ENCODE measurements at places on chromosomes 5 and 9. TPM values are rescaled to one million over a fixed set of nuclear protein-coding genes. Genes with fewer than 3 reads are reported as not detected.

GDA gene
- 0.01 TPM for polyA plus RNA-seq

GFRA3 gene
- polyA plus RNA-seq: not detected

DNA sequence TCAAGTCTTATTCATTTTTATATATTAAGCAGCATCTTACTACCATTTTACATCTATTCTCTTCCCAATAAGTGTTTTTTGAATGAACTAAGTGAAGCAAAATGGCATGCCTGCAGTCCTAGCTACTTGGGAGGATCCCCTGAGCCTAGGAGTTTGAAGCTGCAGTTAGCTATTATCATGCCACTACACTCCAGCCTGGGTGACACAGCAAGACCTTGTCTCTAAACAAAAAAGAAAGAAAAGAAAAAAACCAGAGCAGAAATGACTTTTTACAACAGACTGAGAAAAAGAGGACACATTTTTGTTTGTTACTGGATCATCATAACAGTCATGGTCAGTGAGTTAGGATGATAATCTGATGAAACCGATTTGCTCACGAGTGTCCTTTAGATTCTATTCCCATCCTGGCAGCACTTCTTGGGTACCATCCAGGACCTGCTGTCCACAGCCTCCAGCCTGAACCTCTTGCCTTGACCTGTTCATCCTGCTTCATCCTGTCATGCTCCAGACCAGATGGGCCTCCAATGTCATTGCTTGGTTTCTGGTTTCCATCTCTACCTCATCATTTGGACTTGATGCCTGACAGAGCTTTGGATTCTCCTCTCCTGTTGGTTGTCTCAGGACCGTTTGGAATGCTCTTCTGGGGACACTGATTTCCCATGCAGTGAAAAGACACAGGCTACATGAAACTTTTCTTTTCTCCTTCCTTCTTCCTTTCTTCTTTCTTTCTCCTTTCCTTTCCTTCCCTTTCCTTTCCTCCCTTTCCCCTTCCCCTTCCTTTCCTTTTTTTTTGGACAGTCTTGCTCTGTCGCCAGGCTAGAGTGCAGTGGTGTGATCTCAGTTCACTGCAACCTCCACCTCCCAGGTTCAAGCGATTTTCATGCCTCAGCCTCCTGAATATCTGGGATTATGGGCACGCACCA is 50.1 kb upstream of the GLRX start:
- no peak for DNase-seq
- peaks cover 2% of the 10 kb centered on the region for H3K4me1 ChIP-seq
- H3K36me3 ChIP-seq: no peaks in the 10 kb centered on the region

GRCh38 chr5:16930496-16930895 is 5.6 kb downstream of the MYO10 start:
- no peak for DNase-seq
- no peak overlapping the region for H3K27ac ChIP-seq
- no peaks in the 10 kb centered on the region for H3K27me3 ChIP-seq
- no peaks in the 10 kb centered on the region for H3K36me3 ChIP-seq

DNA sequence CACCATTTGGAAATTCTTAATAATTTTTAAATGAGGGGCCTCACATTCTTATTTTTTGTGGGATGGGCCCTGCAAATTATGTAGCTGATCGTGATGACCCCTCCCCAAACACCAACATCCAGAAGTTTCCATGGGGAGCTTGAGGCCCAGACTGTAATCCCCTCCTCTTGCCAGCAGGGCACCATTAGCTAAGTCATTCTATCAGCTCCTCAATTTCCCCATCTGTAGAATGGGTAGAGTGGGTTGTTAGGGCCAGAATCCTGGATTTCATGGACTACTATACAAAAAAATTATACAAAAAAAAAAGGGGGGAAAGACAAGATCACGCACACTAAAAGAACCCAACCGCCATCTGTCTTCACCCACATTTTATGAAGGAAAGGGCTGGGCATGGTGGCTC is 38.4 kb downstream of the SHB start:
- H3K4me1 ChIP-seq: peaks cover 32% of the 10 kb centered on the region
- H3K4me3 ChIP-seq: no peak overlapping the region
- H3K27ac ChIP-seq: no peak overlapping the region
- no peaks in the 10 kb centered on the region for H3K36me3 ChIP-seq
- no peaks in the 10 kb centered on the region for H3K27me3 ChIP-seq
- no peak for DNase-seq

- DNase-seq: no peak
- H3K4me1 ChIP-seq: no peaks in the 10 kb centered on the region
- no peak overlapping the region for H3K4me3 ChIP-seq
- H3K27me3 ChIP-seq: no peaks in the 10 kb centered on the region
- no peak overlapping the region for H3K27ac ChIP-seq
- peaks cover 15% of the 10 kb centered on the region for H3K36me3 ChIP-seq
These were observed 29.9 kb downstream of the SPACA9 start for GRCh38 chr9:132908635-132909034.

DNA sequence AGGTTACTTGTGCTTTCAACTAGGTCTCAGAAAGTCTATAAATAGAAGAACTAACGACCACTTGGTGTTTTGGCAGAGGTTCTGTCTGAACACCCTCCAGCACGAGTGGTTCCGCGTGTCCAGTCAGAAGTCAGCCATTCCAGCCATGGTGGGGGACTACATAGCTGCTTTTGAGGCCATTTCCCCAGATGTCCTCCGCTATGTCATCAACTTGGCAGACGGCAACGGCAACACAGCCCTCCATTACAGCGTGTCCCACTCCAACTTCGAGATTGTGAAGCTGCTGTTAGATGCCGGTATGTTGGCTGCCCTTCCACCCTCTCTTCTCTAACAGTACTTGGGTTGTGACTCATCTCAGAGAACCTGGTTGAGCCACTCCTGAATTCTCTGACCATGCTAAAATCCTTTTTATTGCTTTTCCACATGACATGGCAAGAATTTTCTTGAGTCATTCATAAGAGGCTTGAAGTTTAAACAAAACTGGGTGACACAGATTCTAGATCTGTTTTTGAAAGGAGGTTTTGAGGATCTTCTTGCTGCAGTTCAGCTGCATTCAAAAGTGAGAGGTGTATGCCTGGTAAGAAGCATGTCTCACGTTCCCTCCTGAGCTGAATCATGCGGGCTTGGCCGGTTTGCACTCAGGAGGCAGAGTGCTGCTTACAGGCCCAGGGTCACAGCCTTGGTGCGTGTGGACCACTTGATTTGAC is 103.1 kb upstream of the DMRT1 start:
- peak; percentile 87 for DNase-seq
- peaks cover 7% of the 10 kb centered on the region for H3K36me3 ChIP-seq
- H3K4me1 ChIP-seq: peaks cover 37% of the 10 kb centered on the region
- H3K27ac ChIP-seq: peak overlapping the region; percentile 87
- H3K27me3 ChIP-seq: no peaks in the 10 kb centered on the region
- H3K4me3 ChIP-seq: no peak overlapping the region

DNA sequence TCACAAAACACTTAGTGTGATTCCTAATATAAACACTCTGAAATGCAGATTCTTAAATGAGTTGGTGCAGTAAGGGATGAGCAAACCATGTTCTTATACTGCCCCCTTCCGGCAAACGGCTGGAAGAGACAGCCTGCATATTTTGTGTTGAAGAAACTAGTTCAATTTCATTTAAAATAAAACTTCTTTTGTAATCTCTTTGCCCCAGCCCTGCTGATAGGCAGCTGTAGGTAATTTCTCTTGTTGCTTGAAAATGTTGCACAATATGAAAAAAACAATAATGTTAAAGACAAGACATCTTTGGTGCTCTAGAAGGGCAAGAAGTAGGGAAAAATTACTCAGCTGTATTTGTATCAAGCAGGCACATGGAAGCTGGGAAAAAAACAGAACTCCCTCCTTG is 89.7 kb upstream of the CCNG1 start:
- no peak overlapping the region for H3K4me3 ChIP-seq
- no peaks in the 10 kb centered on the region for H3K27me3 ChIP-seq
- H3K4me1 ChIP-seq: no peaks in the 10 kb centered on the region
- DNase-seq: peak; percentile 76
- no peaks in the 10 kb centered on the region for H3K36me3 ChIP-seq
- no peak overlapping the region for H3K27ac ChIP-seq

CER1 gene
- polyA plus RNA-seq: not detected
